A549 treated with dexamethasone at 1 μM for 4 hours (cell line): ENCODE measurements at places on chromosomes 16 and 17. TPM values are rescaled to one million over a fixed set of nuclear protein-coding genes. Genes with fewer than 3 reads are reported as not detected.

Gene MED1
- 26.6 to 41.0 TPM (median 36.5 TPM) in 5 replicates for total RNA-seq

Gene CHTF8
- 105 to 129 TPM (median 124 TPM) in 5 replicates for total RNA-seq

Gene KRTAP9-2
- not detected in 5 replicates for total RNA-seq

Gene PHAF1
- 24.4 to 28.0 TPM (median 26.4 TPM) in 5 replicates for total RNA-seq

Gene TBX2
- 3.2 to 5.7 TPM (median 4.8 TPM) in 5 replicates for total RNA-seq

Gene EVPLL
- not detected in 5 replicates for total RNA-seq

Gene CSHL1
- total RNA-seq, result not detected in 5 replicates

Gene EXOC3L1
- 0.05 to 0.21 TPM (median 0.06 TPM) in 5 replicates for total RNA-seq

Gene SOCS7
- total RNA-seq, result 9.9 to 18.2 TPM (median 16.1 TPM) in 5 replicates

Gene CHP2
- 0.05 TPM in 1 of 5 replicates, not detected in the others for total RNA-seq

Gene TCAP
- 0.53 to 1.1 TPM (median 0.92 TPM) in 5 replicates for total RNA-seq

Gene SLC52A1
- total RNA-seq, result 0.34 to 1.0 TPM (median 0.65 TPM) in 5 replicates

Gene TLCD2
- total RNA-seq, result 1.5 to 2.8 TPM (median 2.2 TPM) in 5 replicates

Gene YBX2
- total RNA-seq, result 0.45 to 0.76 TPM (median 0.57 TPM) in 5 replicates

Gene CBLN1
- total RNA-seq, result 0.07 to 0.26 TPM (median 0.15 TPM) in 5 replicates

Gene HYDIN
- total RNA-seq, result 0.21 to 0.53 TPM (median 0.37 TPM) in 5 replicates

Gene TSNAXIP1
- total RNA-seq, result 0.25 to 0.67 TPM (median 0.52 TPM) in 5 replicates

Gene NEUROD2
- not detected in 5 replicates for total RNA-seq

Gene SLC5A11
- total RNA-seq, result 0.23 to 0.52 TPM (median 0.27 TPM) in 5 replicates

Gene CEP295NL
- 0.34 to 0.54 TPM (median 0.40 TPM) in 5 replicates for total RNA-seq

Gene SEZ6L2
- total RNA-seq, result 16.1 to 23.9 TPM (median 22.1 TPM) in 5 replicates

Gene MT1A
- 25.2 to 38.3 TPM (median 30.3 TPM) in 5 replicates for total RNA-seq

Gene ASGR2
- total RNA-seq, result not detected in 5 replicates

Gene LDHD
- 0.46 to 0.88 TPM (median 0.64 TPM) in 5 replicates for total RNA-seq

Gene KRTAP3-2
- 0.16 to 0.41 TPM (median 0.28 TPM) in 4 of 5 replicates, not detected in the other for total RNA-seq

Gene KRT13
- 0.11 to 0.51 TPM (median 0.18 TPM) in 5 replicates for total RNA-seq

Gene TSPOAP1
- total RNA-seq, result 0.07 TPM in 1 of 5 replicates, not detected in the others

Gene ACAP1
- total RNA-seq, result 1.4 to 3.6 TPM (median 2.7 TPM) in 5 replicates

Gene CORO6
- 3.5 to 5.8 TPM (median 4.3 TPM) in 5 replicates for total RNA-seq

Gene HSD17B1
- 0.89 to 1.5 TPM (median 1.2 TPM) in 5 replicates for total RNA-seq

Gene ATP2A1
- total RNA-seq, result 1.4 to 5.5 TPM (median 2.1 TPM) in 5 replicates

Gene MIF4GD
- 32.6 to 35.4 TPM (median 33.3 TPM) in 5 replicates for total RNA-seq

Gene MMP15
- 43.1 to 66.9 TPM (median 61.5 TPM) in 5 replicates for total RNA-seq

Gene GAS7
- total RNA-seq, result 0.38 to 0.73 TPM (median 0.61 TPM) in 5 replicates
